BJ (cell line): ENCODE measurements at places on chromosomes 5 and 9.

GRCh38 chr5:1878050-1878849, 4.5 kb downstream of the IRX4 start:
- DNase-seq, result no peak

DNA sequence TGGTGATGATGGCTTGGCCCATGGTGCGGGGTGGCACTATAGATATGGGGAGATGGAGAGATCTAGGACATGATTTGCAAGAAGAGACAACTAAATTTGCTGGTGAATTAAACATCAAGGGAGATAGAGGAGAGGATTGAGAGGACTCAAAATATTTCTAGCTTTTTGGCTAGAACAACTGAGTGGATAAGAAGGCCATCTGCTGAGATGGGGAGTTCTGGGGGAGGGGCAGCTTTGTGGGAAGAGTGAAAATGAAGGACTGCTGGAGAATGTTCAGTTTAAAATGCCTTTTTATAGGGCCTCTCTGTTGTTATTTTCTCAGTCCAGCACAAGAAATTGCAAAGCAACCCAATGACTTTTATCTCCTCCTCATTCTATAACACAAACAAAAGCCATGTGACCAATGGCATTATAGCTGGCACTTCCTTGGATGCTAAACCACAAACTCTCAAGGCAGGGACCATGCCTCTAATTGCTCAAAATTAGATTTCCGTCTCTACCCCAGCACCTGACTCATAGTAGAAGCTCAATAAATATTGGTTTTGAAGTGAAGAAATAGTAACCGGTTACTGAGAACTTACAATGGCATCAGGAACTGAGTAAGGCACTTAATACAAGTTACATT, 29.8 kb downstream of the JAKMIP2 start:
- DNase-seq, result no peak

DNA sequence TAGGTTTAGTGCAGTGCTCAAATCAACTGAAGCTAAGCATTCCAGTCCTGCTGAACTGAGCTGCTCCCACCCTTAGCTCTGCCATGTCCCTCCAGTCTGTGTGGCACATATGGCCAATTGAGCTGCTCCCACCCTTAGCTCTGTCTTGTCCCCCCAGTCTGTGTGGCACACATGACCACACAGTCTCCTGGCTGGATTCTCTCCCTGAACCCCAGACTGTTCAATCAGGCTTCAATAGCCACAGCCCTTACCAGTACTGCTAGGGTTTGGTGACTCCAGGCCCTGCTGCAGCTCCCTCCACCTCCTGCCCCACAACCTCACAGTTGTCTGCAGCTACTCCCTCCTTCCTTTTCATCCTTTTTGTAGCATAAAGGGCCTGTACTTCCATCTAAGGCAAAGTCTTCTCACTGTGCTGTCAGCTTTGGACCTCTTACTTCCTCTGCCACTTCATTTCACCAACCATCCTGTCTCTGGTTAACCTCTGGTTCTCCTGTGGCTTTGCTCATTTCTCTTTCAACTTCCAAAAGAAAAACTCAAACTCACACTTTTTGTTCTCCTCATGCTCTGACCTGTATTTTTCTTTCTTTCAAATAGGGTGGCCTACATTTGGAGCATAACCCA, 50.8 kb downstream of the ADAMTS12 start:
- no peak for DNase-seq

DNA sequence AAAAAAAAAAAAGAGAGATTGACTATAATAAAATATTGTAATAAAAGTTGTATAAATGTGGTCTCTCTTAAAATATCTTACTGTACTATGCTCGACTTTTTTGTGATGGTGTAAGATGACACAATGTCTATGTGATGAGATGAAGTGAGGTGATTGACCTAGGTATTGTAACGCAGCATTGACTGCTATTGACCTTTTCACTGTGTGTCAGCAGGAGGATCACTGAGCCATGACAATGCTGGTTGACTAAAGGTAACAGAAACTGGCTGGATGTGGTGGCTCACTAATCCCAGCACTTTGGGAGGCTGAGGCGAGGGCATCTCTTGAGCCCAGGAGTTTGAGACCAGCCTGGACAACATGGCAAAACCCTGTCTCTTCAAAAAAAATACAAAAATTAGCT, 78.6 kb upstream of the MYO10 start:
- DNase-seq, result no peak

DNA sequence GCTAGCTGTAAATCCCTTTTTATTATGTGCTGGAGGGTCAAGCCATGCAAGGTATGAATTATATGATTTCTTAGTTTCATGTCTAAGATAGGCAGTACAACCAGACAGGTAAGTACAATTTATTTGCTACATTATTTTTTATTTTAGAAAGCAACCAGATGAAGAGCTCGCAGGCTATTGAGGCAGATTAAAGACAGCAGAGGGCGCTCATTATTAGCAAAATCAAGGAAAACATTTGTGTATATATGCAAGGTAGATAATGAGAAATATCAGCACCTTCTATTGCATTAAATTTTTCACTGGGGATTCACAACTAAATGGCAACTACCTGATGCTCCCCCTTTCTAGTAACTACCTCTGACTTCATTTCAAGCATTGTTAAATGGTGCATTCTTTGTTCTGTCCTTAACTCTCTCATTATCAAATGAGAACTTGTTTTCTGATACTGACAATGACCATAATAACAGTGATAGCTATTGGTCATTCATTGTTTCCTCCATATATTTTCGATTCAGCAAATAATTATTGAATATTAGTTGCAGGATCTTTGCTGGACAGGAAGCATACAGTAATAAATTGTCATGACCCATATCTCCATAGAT, 8.6 kb downstream of the SCGB3A2 start:
- no peak for DNase-seq

- DNase-seq, result no peak
Observed at GRCh38 chr9:100287186-100287585, 65.6 kb downstream of the TEX10 start.

DNA sequence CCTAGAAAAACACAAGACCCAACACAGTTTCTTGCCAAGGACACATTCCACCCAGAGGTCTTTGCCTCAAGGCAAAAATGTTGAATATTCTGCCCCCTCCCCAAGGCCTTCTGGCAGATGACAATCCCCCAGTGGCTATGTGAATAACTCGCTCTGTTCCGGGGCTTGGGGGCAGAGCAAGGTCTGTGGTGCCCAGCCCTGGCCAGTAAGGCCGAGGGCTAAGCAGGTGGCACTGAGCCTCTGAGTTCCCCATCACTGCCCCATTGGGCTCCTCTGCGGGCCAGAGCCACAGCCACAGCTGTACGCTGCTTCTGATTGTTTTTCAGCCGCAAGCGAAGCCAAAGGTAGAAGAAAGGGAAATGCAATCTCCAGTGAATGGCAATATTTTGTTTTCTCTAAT, 567.9 kb downstream of the CCDC171 start:
- DNase-seq, result no peak

DNA sequence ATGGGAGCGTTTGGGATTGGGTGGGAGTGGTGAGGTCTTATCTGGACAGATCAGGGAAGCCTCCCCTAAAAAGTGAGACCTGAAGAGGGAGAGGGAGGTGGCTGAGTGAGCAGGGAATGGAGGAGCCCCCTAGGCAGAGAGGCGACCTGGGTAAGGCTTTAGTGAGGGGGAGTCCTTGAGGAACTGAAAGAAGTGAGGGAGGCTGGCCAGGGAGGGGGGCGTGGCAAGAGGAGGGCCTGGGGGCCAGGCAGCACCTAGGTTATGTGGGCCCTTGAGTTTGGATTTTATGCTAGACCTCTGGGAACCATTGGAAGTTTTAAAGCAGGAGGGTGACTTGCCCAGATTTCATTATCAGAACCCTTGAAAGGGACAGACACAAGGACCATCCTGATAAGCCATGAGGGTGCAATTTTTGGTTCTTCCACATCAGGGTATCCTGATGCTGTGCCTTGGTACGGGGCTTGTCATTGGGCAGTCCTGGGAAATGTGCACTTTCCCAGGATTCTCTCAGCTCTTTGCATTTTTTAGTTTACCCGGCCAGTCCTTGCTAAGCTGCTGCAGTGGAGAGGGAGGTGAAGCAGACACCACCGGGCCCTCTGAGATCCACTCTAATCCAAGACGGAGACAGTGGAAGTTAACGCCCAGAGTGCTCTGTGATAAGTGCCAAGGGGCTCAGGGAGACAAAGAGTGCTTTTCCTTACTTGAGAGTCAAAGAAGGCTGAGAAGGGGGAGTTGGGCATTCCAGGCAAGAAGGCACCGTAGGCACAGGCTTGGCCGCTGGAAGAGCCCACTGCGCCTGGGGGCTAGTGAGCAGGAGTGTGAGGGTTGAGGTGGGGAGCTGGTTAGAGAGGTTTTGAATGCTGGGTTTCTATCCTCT, 16.1 kb downstream of the GSN start:
- DNase-seq, result no peak

GRCh38 chr5:36874465-36874864, 2.1 kb upstream of the NIPBL start:
- DNase-seq, result no peak

DNA sequence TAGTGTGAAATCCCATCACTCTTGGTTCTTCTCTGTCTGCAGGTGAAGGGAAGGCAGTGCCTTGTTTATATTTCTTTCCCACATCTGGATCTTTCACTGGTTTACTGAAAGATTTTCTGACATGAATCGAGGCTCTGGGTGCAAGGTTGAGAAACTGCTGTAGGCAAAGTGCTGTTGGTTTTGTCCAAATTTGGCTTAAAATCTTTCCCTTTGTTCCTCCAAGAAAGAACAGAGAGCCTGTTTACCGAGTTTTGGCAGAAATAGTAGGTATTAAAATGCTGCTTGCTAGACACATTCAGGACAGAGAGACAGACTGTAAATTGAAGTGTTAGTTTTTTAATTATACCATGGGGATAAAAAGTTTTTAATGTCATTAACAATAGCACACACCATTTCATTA, 21.5 kb downstream of the SKP2 start:
- no peak for DNase-seq

DNA sequence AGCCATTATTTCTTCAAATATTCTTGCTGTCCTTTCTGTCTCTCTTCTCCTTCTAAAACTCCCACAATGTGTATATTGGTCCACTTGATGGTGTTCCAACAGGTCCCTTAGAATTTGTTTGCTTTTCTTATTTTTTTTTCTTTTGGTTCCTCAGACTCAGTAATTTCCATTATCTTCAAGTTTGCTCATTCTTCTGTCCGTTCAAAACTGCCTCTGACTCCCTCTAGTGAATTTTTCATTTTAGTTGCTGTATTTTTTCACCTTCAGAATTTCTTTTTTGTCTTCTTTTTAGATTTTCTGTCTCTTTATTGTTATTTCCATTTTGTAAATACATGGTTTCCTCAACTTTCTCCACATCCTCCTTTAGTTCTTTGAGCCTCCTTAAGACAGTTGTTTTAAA, 6.4 kb upstream of the SRP19 start:
- no peak for DNase-seq

DNA sequence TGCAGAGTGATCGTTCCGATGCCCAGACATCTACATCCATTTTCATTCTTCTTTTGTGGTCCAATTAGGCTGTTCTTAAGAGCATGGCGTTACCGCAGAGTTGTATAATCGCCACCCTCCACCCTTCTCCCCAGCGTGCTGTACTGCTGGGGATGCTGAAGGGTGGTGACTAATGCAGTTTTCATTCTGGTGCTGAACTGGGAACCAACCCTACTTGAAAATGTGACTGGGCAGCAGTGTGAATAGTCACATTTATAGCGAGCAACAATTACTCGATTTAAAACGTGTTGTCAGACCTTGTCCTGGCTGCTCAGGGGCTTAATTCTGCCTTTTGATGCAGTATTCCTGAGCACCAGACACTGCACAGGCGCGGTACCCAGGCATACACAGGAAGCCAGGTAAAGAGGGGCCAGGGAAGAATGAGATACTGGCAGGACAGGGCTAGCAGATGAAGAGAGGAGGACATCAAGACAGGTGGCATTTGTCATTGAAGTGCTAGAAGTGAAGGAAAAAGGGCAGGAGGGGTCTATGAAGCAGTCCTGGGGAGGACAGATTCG, 719 bp upstream of the ISCA1 start:
- DNase-seq, result peak; percentile 75

- DNase-seq, result no peak
Observed at GRCh38 chr9:8027351-8027750, 227.8 kb upstream of the DMAC1 start.

DNA sequence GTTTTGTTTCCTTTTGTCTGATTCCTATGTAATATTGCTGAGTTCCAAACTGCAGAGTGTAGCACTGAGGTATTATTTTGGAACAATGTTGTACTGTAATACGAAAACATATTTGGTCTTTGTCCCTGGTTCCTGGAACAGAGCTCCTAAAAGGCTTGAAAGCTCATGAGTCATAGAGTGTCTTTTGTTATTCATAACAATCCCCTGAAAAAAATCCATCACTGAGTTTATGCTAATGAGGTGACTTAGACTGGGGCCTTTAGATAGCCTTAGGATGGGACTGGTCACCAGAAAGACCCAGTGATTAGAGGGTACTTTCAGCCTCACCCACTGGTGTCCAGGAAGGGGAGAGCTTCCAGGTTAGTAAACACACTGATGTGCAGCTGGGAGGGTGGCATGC, 132.7 kb upstream of the POU5F2 start:
- DNase-seq, result no peak

GRCh38 chr9:102049586-102050246, 311.3 kb upstream of the GRIN3A start:
- no peak for DNase-seq

GRCh38 chr9:32955655-32956478, 45.6 kb downstream of the APTX start:
- no peak for DNase-seq

DNA sequence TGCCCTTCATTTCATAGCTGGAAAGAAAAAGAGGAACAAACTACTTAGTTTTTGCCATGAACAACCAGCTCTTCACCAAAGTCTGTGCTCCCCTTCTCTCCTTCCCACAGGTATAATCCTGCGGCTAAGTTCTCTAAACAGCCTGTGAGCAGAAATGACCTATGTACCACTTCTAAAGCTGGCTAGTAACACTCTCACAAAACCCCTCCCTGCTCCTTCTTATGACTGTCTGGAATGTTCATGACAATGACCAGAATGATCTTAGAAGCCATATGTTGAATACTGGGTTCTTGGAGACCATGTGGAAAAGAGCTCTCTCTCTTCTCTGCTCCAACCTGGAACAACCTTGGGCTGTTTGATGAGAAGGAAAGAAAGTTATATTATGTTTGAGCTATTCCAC, 12.9 kb upstream of the AMACR start:
- no peak for DNase-seq

GRCh38 chr9:71608825-71609447, 159.4 kb downstream of the CEMIP2 start:
- no peak for DNase-seq

- no peak for DNase-seq
Observed at GRCh38 chr9:73135394-73135793, 16.3 kb upstream of the ANXA1 start.

- DNase-seq, result no peak
Observed at GRCh38 chr5:178467205-178467567, 123.0 kb downstream of the COL23A1 start.

- no peak for DNase-seq
Observed at GRCh38 chr5:178145965-178146820, 7.5 kb downstream of the NHP2 start.

DNA sequence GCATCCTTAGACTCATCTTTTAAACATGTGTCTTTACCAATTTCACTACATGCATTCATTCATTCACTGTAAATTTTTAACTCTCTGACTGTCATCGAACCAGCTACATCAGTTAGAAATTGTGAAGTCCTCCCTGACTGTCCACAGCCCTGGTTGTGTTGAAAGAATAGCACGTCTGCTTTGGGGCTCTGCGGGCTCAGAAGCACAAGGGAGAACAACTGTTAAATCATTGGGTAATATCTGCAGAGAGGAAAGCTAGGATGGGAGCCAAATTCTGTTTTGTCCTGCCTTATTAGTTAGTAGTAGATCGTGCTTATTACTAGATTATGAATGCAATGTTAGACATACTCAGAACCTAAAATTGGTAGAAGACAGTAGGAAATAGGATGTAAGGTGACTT, 26.3 kb upstream of the FAM120AOS start:
- no peak for DNase-seq
